ENCODE measurements at places on chromosomes 13 and 19.

GRCh38 chr13:111281751-111282311, 38.6 kb upstream of the TEX29 start:
- DNase-seq, result peak; percentile 44

DNA sequence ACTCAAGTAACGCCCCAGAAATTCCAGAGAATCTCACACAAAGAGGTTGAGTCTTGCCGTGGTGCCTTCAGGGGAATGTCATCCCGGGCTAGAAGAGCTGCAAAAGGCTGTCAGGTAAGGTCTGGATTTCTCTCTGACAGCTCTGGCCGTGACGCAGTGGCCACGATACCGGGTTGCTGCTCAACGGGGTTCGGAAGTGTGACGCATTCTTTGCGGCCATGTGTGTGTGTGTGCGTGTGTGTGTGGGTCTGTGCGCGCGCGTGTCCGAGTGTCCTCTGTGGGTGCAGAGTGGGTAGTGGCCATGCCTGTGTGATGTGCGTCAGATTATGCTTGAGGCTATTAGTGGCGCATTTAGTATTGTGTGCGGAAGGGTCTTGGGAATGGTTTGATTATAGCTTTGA, 306 bp downstream of the ZNF540 start:
- no peak for DNase-seq

GRCh38 chr19:47615714-47616113, 6.8 kb downstream of the BICRA start:
- no peak for DNase-seq

- peak; percentile 20 for DNase-seq
Measured at GRCh38 chr19:19552798-19553197, 14.7 kb downstream of the CILP2 start.

GRCh38 chr19:37973666-37974065, 66.7 kb downstream of the SIPA1L3 start:
- no peak for DNase-seq

DNA sequence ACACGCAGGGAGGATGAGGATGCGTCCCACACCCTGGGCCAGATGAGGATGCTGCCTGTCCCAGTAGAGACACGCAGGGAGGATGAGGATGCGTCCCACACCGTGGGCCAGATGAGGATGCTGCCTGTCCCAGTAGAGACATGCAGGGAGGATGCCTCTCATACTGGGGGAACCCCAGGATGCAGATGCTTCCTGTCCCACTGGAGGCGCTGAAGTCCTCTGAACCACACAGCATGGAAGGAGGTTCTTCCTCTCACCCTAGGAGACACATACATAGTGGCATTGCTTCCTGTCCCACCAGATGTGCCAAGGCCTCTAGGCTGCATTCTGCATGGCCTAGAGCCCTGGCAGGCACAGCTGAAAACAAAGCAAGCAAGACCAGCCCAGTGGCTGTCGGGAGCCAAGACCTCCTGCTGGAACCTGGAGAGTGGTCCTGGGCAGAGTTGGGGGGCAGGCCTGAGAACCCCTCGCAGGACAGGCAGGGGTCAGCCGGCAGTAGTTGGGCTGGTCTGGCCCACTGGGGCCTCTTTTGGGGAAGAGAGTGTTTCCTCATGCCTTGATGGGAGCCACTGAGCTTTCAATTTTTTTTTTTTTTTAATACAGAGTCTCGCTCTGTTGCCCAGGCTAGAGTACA, 4.3 kb downstream of the HPN start:
- DNase-seq, result peak; percentile 97

DNA sequence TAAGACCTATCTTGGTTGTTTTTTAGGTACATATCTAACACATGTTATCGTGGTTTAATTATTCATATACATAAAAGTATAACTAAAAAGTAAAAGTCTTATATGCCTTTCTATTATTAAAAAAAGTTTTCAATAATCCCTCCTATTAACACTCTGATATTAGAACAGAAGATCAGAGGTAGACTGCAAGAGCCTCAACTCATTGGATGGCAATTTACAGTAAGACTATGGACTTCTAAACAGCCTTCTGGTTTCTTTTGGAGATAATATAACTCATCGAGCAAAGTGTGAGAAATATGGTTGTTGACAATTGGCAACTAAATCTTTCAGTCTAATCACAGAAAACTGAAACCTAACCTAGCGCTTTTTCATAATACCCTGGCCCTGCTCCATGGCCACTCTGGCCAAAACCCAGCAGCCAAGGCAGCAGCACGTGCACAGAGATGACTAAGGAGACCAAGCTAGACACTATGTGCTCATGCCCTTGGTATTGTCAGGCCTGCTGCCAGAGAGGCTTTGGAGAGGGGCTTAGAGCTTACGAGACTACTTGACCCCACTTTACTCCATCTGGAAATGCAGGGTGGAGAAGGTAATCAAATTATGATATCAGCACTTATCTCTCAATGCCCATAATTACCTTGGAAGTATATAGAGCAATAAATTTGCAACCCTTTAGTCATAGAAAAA, 40.6 kb upstream of the EEF1AKMT1 start:
- DNase-seq, result no peak

DNA sequence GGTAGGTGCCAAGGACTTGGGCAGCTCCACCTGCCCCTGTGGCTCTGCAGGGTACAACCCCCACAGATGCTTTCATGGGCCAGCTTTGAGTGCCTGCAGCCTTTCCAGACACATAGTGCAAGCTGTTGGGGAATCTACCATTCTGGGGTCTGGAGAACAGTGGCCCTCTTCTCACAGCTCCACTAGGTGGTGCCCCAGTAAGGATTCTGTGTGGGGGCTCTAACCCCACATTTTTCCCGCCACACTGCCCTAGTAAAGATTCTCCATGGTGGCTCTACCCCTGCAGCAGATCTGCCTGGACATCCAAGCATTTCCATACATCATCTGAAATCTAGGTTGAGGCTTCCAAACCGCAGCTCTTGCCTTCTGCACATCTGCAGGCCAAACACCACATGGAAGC, 149.7 kb upstream of the FNDC3A start:
- no peak for DNase-seq

DNA sequence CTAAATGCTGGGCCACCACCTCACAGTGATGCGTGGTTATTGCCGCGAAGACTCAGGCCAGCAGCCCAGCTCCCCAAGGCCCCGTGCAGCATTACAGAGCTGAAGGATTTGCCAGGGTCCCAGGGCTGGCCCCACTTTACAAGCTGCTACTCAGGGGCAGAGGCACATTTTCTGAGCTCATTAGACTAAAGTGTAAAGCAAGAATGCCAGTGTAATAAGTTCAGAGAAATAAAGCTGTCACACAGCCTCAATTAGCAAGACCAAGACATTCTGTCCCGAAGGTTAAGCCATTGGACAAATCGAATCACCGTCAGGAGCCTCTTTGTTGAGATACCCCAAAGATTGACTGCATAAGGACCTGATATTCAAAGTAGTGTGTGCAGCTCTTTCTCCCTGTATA, 428.4 kb downstream of the EFNB2 start:
- DNase-seq, result no peak

- DNase-seq, result no peak
Measured at GRCh38 chr13:20716951-20717350, 13.5 kb downstream of the IL17D start.

DNA sequence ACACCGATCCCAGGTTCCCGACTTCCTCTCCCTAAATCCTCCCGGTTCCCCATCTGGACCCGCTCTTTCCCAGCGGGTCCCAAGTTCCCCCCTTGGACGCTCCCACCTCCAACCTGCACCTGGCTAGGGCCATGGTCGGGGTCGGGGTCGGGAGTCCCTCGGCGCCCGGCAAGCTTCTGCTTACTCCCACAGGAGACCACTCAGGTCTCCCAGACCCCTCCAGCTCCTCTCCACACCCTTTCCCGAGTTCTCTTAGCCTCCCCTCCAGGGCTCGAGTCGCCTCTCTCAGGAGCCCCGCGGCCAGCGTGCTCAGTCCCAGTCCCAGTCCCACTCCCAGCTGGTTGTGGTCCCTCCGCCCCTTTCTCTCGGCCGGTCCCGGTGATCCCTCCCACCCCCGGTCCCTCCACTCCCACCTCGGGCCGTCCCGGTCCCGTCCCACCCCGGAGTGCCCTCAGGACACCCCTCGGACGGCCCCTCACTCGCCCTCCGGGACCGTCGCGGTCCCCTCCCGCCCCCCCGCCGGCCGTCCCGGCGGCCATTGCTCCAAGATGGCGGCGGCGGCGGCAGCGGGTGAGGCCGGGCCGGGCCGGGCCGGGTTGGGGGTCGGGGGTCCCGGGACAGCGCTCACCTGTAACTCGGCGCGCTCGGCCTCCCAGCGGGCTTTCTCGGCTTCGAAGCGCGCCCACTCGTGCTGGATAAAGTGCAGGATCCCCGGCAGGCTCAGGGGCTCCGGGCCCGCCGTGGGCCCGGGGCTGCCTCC, at the start of gene FKRP:
Gene FKRP, plus strand, starts transcription at position 537 of the 760 bp plus-strand sequence. CDS start 9,394 bp downstream, outside the sequence.
- no peak for DNase-seq

- no peak for DNase-seq
Measured at GRCh38 chr13:62250501-62251201, 835.0 kb upstream of the PCDH20 start.

Measured in Kasumi-1 (cell line).